Large intestine (tissue), 12 donors: ENCODE measurements at places on chromosomes 7 and 10.

- DNase-seq: no peak
These were observed 70.0 kb downstream of the KLF6 start for GRCh38 chr10:3714967-3715366.

DNA sequence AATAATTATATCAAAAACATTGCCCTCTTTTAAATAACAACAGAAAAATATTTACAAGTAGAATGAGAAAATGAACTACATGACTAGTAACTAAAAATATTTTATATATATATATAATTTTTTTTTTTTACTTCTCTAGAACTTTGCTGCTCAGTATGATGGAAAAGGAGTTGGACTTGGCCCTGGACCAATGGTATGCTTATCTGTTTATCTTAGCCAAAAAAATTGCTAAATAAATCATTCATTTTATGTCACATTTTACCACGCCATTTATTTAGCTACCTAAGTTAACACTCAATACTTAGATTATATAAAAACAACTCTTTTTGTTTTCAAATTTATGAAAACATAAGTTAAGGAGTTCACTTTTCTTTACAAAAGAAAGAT is 6.7 kb downstream of the COL1A2 start:
- no peak for DNase-seq

DNA sequence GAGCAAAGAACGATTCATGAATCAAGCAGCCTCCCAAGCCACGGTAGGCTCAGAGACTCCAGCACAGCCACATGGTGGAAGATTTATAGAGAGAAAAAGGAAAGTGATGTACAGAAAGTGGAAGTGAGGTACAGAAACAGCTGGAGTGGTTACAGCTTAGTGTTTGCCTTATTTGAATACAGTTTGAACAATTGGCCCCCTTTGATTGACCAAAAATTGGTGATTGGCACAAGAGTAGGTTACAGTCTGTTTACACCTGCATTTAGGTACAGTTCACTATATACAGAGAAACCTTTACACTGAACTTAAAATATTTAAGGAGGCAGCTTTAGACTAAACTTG is 136.4 kb upstream of the ASAH2 start:
- DNase-seq: no peak

DNA sequence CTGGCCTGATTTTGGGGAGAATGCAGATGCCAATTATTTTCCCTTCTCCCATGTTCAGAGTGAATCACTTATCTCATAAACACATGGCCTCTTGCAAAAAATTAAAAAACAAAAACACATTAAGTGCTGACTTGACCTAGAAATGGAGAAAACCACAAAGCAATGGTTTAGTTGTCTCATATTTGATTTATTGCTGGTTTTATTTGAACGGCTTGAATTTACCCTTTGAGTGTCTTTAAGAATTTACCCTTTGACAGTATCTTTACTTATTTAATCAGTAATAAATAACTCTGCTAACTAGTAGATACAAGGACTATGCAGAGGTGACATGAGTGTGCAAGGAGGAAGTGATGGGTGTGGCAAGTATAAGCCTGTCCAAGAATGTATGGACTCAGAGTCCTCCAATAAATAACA is 68.1 kb upstream of the GSDME start:
- DNase-seq: peak; percentile 86

DNA sequence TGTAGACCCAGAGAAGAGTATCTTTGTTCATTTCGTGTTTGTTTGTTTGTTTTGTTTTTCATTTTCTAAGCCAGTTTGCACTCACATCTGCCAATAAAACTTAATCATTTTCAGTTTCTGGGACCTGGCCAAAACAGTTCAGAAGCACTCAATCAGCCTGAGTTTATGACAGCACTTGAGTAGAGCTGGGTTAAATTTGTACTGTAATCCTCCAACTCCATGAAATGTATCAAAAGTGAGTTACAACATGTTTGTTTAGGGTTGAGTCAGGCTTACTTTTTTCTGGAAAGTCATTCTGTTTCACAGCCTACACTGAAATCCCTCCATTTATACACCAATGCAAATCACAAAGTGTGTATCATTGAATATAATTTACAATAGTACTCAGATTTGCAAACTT is 91.9 kb downstream of the ZWINT start:
- no peak for DNase-seq

DNA sequence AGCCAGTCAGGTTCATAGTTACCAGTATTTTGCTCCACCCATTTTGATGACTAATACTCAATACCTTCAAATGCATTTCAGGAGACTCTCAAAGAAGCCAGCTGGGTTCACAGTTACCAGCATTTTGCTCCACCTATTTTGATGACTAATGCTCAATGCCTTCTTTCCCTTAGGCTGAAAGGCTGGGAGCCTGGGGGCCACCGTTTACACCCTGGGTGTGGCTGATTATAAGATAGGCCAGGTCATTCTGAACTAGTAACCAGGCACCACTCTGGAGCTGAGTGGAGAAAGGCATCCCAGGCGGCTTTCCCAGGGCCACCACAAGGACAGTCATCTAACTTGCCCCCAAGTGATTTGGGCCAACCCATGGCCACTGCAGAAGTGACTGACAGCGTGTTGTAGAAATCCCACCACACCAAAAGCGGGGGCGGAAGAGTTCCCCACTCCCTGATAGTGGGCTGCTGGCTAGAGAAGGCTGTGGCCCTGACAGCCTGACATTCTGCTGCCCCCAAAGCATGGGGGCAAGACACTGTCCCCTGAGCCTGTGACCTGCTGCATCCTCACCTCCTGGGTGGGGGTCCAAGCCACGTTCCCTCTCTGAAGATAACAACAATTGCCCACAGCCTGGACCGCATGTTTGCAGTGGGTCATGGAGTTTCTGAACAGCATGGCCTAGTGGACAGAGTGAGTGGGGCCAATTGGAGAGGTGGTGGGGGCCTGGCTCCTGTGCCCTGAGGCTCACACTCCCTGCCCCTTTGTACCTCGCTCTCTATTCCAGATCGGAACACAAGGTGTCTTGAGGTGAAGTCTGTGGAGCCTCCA is 23.0 kb upstream of the ZNF488 start:
- peak; percentile 94 for DNase-seq

GRCh38 chr10:111923032-111923431 is 260.5 kb downstream of the GPAM start:
- no peak for DNase-seq

- peak; percentile 61 for DNase-seq
These were observed 12.5 kb upstream of the CUX1 start for GRCh38 chr7:101804967-101805366.

- DNase-seq: no peak
These were observed 103.3 kb upstream of the CHST15 start for GRCh38 chr10:124196659-124197058.

- DNase-seq: no peak
These were observed 17.4 kb downstream of the PSAP start for GRCh38 chr10:71833451-71834342.
